Ascending aorta (tissue), 2 donors: ENCODE measurements at places on chromosomes 16 and 17.

GRCh38 chr17:59139939-59140338, 15.0 kb downstream of the SKA2 start:
- DNase-seq, result no peak

- no peak for DNase-seq
Measured at GRCh38 chr17:82679586-82680465, 18.7 kb downstream of the RAB40B start.

GRCh38 chr16:2826591-2827373, 3.3 kb upstream of the ZG16B start:
- no peak for DNase-seq

- DNase-seq, result no peak
Measured at GRCh38 chr17:70810609-70811008, 641.3 kb downstream of the KCNJ2 start.

DNA sequence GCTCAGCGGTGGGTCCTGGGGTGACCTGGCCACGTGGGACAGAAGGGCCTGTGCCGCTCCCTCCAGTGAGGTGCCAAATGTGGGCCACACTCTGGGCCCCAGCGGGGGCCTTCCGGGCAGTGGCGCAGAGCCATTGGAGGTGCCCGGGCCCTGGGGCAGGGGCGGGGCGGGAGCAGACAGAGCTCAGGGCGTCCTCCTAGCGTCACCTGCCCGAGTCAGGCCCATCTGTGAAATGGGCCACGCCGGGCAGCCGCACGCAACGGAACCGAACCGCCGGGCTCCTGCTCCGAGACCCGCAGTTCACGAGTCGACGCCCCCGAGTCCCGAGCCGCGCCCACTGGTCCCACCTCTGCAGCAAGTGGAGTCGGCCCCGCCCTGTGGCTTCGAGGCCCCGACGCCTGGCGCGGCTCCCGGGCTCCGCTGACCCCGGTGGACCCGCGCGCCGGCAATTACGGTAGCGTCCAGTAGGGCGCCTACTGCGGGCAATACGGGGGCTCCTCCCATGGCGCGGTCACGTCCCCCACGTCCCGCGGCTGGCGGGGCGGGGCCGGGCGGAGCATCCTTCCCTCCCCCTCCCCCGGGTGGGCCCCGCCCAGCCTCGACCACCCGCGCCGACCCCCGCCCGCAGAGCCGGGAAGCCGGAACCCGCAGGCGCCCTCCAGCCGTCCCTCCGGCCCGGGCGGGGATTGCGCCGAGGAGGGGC, 1.9 kb downstream of the SLC16A3 start:
- peak; percentile 92 for DNase-seq

GRCh38 chr16:84785843-84786581, 33.8 kb upstream of the CRISPLD2 start:
- DNase-seq, result no peak

GRCh38 chr17:44084131-44084538, 13.6 kb downstream of the G6PC3 start:
- DNase-seq, result no peak

- DNase-seq, result no peak
Measured at GRCh38 chr17:47846716-47847340, 4.1 kb downstream of the SP6 start.

DNA sequence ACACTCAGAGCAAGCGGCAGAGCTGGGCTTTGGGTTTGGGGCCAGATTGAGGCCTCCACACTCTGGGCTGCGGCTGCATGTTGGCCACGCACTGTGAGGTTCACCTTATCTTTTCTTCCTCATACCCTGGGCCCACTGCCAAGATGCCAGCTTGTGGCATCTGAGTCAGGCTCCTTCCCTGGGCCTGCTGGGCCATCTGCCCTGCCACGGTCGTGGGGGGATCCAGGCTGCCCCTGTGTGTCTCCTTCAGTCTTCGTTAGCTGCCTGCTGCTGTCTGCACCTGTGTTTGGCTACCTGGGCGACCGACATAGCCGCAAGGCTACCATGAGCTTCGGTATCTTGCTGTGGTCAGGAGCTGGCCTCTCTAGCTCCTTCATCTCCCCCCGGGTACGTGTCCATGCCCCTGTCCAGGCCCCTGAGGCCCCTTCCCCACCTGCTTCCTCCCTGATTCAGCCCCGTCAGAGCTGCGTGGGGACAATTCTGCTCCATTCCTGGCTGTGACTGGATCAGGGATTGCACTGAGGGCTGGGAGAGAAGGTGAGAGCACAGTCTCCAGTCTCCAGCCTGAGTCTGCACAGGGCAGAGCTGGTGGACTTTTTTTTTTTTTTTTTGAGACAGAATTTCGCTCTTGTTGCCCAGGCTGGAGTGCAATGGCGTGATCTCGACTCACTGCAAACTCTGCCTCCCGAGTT, 11.2 kb downstream of the SPNS3 start:
- DNase-seq, result peak; percentile 67

GRCh38 chr17:44005527-44006271, 1.3 kb downstream of the NAGS start:
- no peak for DNase-seq

DNA sequence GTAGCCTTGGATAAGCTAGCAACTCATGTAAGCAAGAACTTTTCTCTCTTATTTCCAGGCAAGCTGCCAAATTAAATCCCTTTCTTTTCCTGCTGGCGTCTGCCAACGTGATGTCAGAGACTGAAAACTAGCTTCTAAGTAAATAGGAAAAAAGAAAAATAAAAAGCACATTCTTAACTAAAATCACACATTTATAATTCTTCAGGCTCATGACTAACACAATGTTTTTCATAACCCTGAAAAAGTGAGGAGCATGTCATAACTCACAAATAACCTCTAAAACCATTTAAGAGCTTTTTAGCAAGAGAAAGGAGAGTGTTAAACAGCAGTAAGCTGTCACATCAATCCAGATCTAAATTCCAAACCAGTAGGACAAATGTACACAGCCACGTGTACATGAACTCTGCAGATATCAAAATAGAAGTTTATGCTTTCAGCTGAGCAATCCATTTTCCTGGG, 110.0 kb downstream of the N4BP1 start:
- DNase-seq, result no peak

DNA sequence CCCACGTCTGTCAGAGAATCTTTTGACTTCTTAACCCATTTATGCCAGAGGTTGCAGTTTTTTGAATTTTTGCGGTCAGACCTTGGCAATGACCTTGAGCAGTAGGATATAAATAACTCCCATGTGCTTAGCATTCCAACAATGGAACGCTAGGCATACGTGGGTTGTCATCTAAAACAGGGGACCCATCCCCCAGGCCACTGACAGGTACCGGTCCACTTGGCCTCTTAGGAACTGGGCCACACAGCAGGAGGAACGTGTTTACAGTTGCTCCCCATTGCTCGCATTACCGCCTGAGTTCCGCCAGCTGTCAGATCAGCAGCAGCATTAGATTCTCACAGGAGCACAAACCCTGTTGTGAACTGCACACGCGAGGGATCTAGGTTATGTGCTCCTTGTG, 76.8 kb upstream of the LGALS9 start:
- DNase-seq, result no peak

DNA sequence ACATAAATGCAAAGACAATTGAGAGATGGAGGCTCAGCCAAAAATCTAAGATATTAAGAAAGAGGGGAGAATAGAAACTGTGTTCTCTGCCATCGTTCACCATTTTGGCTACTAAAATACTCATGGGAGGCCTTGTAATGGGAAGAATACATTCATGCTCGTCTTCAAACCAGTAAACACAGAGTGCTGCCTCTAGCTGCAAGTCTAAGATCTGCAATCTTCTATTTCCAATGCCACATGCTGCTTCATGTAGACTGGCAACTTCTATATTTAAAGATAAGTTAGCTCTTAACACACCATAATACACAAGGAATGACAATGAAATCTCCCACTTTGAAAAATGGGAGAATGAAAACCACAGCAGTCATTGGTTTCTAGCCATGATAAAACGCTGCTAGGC, 387.3 kb downstream of the HS3ST3B1 start:
- no peak for DNase-seq

DNA sequence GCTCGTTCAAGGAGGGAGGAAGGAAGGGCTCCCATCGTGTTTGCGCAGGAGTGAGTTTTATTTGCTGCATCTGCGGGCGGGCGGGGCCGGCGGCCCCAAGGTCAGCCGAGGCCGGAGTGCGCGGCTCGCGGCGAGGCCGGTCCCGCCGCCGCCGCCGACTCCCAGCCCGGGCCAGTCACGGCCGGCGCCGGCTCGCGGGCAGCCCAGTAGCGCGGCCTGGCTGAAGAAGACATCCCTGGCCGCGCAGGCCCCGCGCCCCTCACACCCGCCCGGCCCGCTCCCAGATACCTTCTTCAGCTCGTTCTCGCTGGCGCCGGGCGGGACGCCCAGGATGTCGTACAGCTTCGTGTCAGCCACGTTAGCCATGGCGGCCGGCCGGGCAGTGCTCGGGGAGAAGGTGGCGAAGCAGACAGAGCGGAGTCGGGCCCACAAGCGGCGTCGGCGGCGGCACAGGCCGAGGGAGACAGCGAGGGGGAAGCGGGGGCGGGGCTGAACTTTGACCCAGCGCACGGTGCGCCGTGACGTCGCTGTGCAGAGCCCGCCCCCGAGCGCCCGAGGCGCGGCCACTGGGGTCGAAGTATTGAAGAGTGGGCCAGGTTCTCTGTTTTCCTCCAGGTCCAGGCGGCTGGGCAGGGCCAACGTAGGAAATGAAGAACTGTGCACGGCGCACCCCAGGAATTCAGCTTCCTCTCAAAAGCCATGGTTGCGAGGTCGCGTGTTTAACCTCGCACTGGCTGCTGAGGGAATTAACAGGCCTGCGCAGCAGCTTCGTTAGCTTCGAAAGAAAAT, at the start of gene DNAJA2:
DNAJA2 (minus strand) TSS at position 468 of the 789 bp plus-strand sequence; CDS start at position 366, 102 bp downstream.
- DNase-seq, result peak; percentile 47

DNA sequence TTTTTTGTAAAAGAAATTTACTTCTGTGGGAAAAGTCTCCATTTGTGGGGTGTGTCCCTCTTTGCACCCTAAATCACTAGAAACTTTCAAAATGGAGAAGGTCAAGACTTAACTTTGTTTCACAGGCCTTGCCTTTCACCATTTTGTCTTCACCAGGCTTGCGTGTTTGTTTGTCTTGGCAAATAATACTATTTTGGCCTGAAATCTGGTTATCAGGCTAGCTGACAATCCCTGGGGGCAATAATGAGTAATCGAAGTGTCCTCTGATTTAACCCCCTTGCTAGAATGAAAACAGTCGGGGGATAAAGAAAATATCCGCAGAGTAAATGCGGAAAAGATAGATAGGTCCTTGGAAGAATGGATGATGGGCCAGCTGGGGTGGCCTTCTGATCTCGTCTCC, 34.5 kb downstream of the SLC39A11 start:
- DNase-seq, result no peak

DNA sequence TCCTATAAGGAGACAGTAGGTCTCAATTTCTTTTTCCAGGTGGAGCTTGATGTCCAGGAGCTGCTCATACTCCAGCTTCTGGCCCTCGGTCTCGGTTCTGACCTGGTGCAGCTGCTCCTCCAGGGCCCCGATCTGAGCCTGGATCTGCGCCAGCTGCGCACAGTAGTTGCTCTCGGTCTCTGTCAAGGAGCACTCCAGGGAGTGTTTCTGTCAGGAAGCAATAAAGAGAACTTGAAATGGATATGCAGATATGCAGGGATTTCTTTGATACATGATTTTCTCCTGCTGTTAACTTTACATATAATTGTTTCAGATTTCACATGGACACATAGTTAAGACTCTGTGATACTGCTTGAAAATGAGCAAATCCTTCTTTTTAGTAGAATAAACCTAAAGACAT, 4.7 kb downstream of the KRT25 start:
- DNase-seq, result no peak

GRCh38 chr16:1972490-1972877, 631 bp downstream of the TBL3 start:
- no peak for DNase-seq

GRCh38 chr16:69240331-69240730, 53.4 kb downstream of the SNTB2 start:
- no peak for DNase-seq

DNA sequence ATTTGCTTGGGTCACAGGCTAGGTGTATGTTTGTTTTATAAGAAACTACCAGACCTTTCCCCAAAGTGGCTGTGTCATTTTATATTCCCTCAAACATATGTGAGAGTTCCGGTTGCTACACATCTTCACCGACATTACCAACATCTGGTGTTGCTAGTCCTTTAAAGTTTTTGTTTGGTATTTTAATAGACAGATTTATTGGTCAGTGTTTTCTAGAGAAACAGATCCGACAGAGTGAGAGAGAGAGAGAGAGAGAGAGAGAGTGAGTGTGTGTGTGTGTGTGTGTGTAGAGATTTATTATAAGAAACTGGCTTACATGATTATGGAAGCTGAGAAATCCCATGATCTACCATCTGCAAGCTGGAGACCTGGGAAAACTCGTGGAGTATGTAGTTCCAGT, 31.0 kb downstream of the LDHD start:
- no peak for DNase-seq

DNA sequence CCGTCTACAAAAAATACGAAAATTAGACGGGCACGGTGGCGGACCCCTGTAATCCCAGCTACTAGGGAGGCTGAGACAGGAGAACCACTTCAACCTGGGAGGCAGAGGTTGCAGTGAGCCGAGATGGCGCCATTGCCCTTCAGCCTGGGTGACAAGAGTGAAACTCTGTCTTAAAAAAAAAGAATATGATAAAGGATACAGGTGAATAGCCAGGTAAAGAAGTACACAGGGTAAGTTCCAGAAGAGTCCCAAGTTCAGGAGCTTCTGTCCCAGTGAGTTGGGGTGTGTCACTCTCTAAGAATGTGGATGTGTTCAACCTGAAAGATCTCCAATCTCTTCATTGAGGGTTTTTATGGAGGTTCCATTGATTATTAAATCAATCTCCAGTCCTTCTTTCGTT, 6.8 kb downstream of the TMC5 start:
- DNase-seq, result no peak

DNA sequence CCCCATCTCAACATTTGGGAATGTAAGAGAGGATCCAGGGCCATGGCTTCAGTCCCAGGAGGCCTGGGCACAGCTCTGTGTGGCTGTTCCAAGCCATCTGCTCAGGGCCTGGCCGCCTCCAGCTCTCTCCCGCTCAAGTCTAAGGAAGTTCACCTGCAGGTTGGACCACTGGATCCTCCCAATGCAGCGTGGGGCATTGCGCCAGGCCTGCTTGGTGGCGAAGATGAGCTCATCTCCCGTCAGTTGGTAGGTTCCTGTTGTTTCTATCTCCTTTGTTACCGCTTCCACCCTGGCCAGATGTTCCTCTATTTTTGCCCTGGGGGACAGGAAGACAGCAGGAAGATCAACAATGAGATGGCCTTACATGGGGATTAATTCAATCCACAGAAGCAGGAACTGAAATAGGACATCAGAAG, 17.5 kb downstream of the NOS2 start:
- DNase-seq, result no peak

GRCh38 chr16:83899272-83899897, 470 bp downstream of the MLYCD start:
- no peak for DNase-seq

GRCh38 chr16:2142942-2143877, 5.2 kb upstream of the RAB26 start:
- no peak for DNase-seq
